ENCODE measurements at places on chromosomes 12 and 14.

GRCh38 chr12:90888316-90888715 lies 66.7 kb downstream of the CCER1 start:
- no peak for DNase-seq

DNA sequence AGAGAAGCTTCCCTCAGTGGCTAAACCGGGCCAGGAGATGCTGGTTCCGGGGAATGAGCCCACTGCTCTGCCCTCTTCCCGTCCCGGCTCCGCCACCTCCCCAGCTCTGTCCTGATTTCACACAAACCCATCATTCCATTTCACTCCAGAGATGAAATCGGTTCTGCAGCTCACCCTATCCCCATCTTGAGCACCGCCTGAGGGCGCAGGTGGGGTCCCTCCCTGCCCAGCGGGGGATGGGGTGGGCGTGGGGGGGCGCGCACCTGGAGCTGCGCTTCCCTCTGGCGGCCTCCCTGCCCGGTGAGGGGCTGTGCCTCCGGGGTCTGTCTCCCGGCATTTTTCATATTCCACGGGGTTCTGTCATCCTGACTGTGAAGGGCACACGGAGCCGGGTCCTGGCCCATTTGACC lies 44.7 kb downstream of the NOC4L start:
- DNase-seq = no peak

DNA sequence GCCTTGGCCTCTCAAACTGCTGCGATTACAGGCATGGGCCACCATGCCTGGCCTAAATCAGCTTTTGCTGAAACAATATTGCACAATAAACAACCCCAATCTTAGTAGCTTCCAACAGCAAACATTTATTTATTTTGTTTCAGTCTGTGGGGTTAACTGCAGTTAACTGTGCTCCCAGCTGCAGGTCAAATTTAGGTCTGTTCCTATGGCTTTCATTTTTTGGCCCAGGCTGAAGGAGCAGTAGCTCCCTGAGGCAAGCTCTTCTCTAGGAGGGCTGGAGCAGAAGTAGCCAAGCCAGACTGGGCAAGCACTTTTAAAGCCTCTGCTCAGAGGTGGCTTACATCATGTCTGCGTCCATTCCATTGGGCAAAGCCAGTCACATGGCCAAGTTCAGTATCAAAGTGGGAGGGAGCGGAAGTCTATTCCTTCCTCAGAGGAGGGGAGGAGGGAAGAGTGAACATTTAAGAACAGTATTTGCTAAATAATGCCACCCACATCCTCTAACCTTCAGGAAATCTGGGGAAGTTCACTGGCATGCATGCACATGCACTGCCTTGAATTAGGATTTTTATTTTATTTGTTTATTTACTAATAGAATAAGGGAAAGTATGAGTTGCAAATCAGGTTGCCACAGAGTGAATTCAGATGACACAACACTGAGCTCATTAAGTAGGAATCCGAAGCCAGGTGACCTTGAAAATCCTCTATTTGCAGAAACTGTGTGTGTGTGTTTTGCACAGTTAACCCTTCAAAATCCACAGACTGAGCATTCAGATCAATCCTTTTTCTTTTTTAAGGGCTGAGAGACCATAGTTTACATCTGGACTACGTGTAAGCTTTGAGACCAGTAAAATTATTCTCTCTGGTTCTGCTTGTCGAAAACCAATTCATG lies 122.0 kb upstream of the SEL1L start:
- DNase-seq = no peak

GRCh38 chr12:132766380-132767085 lies 4.9 kb upstream of the ANKLE2 start:
- DNase-seq = no peak

DNA sequence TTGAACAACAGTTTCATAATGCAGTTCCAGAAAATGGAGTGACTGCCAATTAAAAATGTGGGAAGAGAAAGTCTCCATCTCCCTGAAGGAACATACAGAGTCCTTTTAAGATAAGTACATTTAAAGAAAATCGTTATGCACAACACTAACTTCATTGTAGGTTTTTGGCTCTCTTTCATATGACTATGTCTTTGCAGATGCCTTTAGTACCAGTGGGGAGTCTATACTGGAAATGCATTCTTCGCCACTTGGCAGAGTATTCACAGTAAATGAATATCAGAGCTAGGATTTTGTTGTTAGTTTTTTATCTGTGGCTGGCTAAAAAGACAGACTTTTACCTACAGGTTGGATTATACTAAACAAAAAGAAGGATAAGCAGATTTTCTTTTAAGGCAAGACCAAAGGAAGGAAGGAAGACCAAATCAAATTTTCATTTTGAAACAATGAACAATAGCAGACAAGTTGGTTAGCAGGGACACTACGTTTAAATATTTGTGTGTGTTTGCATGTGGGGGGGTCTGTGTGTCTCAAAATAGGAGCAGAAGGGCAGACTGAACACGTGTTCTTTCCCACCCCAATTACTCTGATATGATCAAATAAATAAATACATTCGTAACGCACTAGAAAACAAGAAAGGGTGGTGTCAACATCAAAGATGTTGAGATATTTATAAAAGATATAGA lies 124.5 kb downstream of the BTG1 start:
- no peak for DNase-seq

DNA sequence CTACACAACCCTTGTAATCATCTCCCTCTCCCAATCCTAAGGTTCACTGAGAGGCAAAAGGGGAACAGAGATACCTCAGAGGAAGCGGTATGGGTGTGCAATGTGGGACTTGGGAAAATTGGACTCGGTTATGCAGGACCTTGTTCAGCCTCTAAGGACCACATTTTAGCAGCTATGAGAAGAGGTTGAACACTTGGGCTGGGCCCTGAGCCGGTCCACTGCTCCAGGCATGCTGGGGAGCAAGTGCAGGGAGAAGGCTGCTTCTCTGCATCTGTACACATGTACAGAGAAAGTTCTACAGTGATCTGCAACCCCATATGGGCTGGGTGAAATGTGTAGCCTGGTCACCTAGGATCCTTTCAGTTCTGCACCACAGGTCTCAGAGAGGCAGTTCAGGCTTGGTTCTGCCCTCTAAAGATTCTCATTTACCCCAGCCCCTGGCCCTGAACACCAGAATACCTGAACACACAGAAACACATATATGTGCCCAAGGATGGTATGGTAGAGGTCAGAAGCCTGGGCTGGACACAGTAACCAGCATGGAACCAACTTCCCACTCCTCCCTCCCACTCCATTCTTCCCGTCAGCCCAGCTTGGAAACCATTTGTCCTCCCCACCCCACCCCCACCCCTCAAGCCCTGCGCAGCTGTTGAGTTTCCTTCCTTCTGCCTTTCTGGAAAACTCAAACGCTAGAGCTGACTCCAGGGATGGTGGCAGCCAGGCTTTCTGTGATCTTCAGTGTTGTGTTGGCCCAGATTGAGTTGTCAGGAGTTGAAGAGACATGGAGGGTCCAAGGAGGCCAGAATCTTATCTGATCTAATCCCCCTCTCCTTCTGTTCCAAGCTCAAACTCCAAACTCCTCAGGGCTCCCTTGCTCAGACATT lies 10.4 kb downstream of the HOXC5 start:
- DNase-seq = no peak

GRCh38 chr14:77885367-77885766 lies 85.5 kb downstream of the ADCK1 start:
- DNase-seq = no peak

DNA sequence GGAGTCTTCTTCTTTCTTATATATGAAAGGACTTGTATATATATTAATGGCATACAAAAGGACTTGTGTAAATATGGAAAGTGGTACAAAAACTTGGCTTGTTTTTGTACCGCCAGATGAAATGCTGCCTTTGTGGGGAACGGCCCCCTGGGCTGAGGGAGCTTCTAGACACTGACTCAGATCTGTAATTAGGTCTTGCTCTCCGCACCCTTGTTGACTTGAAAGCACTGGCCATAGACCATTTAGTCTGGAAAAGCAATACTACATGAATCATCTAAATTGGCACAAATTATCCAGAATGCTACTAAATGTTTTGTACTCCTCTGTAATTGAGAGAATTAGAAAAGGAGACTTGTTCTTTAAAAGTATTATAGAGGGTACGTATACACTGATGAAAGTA lies 399.9 kb upstream of the RGS6 start:
- no peak for DNase-seq

- no peak for DNase-seq
Observed at GRCh38 chr14:80549141-80549540, 337.8 kb upstream of the DIO2 start.

- DNase-seq = no peak
Observed at GRCh38 chr12:12784911-12785814, at the start of gene APOLD1. Gene APOLD1 (plus strand): TSS chr12:12785659. CDS start chr12:12785692, 33 bp downstream.

DNA sequence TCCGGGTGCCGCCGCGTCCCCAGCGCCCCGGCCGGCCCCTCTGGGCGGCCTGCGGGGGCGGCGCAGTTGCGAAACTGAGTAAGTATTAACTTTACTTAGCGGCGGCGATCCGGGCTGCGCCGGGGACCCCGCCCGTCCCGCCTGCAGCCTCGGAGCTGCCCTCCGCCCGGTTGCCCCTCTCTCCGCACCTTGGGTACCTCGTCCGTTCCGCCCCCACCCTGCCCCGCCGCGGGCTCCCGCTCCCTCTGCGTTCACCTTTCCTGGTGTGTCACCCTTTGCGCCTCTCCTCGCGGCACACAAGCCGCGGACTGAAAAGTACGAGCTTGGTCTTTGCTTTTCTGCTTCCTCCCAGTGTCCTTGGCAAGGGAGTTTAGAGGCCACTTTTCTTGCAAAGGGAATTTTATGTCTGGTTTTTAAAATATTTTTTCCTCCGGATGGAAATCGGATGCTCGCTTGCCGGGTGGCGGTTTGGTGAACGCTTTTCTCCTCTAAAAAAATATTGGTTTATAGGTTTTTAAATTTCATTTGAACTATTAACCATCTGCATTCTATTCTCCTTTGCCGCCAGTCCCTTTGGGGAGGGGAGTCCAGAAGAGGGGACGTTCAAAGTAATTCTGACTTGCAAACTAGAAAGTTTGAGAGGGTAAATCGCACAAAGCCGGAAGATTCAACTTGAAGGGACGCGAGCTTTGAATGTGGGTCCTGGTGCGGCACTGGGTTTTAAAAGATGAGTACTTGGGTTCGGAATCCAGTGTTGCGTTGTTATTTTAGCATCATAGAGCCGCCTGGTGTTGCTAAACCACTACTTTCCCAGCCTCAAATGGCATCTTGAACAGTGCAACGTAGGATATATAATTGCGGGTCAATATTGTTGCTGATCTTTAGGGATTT lies 834 bp downstream of the RASSF8 start:
- DNase-seq = no peak

DNA sequence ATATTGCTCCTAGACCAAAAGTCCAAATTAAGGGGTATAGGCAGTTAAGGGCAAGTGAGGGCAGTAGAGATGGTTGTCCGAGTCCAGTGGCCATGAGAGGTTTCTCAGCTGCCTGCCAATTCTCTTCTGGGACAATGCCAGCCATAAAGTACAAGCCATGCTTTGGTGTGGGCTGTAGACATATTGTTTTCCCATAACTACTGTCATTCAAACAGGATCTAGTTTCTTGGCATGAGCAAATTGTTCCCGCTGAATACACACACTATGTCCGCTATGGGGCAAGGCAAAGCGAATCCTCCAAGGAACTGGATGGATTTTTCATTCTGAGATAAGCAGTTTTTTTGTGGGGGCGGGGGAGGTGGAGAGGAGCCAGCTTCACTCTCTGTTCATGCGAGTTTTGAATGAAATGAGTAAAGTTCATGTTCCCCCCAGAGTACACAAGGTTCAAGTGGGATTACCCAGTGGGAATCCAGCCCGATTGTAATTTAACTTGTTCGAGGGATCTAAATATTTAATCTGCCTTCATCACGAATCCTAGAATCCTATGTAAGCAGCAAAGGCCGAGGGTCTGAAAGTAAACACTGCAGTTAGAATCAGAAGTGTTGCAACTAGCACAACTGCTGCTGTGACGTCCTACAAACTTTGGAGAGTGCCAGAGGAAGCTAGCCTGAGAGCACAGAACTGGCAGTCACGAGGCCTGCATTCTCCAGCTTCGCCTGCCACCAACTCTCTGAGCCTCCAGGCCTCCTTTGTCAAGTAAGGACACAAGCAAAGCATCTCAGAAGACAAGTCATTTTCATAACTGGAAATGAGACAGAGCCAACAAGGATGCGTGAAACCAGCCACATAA lies 137.0 kb downstream of the CRADD start:
- no peak for DNase-seq

DNA sequence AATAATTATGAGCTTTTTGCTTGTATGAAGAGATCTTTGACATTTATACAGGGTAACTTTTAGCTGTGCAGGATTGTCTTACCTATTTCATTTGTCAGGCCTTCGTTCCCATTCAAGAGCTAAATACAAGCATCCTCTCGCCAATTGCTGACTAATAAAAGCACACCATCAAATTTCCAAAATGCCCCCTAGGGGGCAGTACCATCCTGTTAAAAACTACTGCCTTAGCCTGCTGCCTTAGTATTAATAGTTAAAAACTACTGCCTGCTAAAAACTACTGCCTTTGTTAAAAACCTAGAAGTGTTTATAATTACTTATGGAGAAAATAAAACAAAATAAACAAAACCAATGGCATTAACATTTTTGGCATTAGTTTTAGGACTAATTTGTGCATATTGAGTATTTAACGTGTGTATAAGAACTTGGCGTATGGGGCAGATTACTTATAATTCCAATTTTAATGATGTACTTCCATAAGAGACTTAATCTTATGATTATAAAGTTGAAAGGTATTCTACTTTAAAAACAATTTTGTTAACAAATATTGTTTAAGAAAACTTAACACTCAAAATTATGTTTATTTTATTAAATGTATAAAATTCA lies 3.0 kb upstream of the IFI27L2 start:
- peak; percentile 26 for DNase-seq

GRCh38 chr12:52441320-52441911 lies 7.2 kb upstream of the KRT75 start:
- no peak for DNase-seq

DNA sequence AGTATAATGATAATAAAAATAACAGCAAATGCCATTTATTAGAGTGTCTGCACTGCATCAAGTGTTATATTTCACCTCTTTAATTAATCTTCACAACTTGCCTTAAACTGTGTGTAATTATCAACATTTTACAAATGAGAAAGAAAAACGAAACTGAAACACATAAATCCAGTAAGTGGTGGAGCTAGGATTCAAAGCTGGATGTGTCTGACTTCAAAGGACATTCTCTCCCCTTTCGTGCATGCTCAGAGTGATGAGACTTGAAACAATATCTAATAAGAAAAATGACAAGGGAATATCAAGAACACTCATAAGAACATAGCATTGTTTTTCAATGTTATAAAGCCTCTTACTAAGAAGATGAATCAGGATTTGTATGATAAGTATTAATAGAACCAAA lies 78.8 kb downstream of the DUSP6 start:
- no peak for DNase-seq

GRCh38 chr12:43576162-43576561 lies 24.2 kb upstream of the ADAMTS20 start:
- no peak for DNase-seq

- no peak for DNase-seq
Observed at GRCh38 chr12:52517005-52517835, 3.0 kb downstream of the KRT5 start.

DNA sequence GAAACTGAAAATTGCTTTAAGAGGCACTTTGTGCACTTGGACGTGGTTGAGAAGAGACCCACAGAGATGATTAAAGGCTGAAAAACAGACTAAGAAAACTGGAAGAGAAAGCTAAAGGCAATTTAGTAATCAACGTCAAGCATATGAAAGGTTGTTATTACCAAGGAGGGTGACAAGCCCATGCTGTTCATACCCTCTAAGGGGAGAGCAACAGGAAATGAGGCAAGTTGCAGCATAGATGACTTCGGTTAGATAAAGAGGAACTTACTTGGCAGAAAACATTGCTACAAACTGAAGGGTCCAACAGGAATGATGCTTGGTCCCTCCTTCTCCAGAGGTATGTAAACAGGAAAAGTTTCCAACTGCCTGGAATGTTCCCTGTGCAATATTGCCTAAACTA lies 107.8 kb downstream of the DUSP6 start:
- DNase-seq = no peak

- DNase-seq = no peak
Observed at GRCh38 chr12:104026841-104027599, 23.0 kb downstream of the GLT8D2 start.

Data from stimulated activated CD4-positive, alpha-beta T cell treated with anti-CD3 and anti-CD28 coated beads, TNF-alpha, amount 100 ng/mL, for 1 hour (primary cell).